Skin of body (tissue), 3 donors: ENCODE measurements at places on chromosomes 3 and 15. TPM values are rescaled to one million over a fixed set of nuclear protein-coding genes. Genes with fewer than 3 reads are reported as not detected.

The TAGLN3 gene
- total RNA-seq: 1.9 TPM

DNA sequence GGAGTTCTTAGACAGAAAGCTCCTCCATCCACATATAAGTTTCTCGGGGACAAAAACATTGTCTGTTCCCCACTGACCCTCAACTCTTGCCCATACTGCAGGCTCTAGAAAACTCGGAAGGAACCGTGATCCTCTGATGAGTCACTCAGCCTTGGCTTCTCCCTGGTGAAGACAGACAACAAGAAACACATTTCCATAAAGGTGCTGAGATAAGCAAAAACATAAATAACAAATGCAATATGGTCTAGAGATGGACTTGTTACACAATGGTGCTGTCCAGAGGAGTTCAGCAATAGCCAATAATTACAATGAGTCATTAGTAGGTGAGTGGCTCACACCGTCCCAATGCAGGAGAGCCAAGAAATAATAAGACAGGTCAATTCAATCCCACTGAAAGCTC lies 43.7 kb downstream of the MAGI1 start:
- DNase-seq: no peak

DNA sequence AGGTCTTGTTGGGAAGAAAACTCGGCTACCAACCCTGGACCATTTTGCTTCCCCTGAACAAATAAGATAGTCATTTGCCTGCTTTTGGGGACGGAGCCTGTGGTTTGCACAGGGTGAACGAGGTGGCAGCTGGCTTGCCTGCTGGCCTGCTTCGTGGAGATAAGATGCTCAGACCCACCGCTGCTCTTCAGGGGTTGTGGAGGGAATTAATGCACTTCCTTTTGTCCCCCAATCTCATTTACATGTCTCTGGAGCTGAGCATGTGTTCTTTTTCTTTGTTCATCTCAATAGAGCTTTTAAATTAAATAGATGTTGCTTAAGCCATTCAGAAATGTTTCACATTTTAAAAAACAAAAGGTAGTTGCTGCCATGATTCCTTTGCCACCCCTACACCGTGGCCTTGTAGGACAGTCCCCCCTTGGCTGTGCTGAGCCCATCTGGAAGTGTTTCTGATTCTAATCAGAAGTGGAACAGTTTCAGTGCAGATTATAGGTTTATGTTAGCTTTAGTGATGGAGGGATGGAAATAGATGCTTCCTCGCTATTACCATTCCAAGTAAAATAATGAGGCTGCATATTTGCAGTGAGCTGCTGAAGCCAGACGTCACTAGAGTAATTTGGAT lies 25.6 kb downstream of the APBA2 start:
- no peak for DNase-seq

GRCh38 chr3:32009101-32009500 lies 27.6 kb downstream of the ZNF860 start:
- DNase-seq: no peak

The PPP1R14D gene
- not detected for total RNA-seq

- no peak for DNase-seq
These were observed 73.4 kb upstream of the HACD2 start for GRCh38 chr3:123658118-123658851.

The TM4SF1 gene
- 191 TPM for total RNA-seq

The TERC gene
- 69.1 TPM for total RNA-seq

DNA sequence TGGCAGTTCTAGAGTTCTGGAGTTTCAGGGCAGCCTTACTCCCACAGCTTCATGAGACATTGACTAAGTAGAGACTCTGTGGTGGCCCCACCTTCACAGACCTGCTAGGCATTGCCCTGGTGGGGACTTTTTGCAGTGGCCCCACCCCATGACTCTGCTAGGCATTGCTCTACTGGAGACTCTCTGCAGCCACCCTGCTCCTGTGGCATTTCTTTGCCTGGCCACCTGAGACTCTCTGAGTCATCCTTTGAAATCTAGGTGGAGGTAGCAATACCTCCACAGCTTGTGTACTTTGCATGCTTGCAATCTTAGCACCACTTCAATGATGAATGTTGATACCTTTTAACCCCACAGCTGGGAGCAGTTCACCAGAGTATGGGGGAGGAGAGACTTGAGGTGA lies 40.6 kb upstream of the DHX36 start:
- DNase-seq: no peak

The GOLGA6D gene
- total RNA-seq: 0.30 TPM

GRCh38 chr3:117722856-117723255 lies 1013.3 kb downstream of the TUSC7 start:
- DNase-seq: no peak

DNA sequence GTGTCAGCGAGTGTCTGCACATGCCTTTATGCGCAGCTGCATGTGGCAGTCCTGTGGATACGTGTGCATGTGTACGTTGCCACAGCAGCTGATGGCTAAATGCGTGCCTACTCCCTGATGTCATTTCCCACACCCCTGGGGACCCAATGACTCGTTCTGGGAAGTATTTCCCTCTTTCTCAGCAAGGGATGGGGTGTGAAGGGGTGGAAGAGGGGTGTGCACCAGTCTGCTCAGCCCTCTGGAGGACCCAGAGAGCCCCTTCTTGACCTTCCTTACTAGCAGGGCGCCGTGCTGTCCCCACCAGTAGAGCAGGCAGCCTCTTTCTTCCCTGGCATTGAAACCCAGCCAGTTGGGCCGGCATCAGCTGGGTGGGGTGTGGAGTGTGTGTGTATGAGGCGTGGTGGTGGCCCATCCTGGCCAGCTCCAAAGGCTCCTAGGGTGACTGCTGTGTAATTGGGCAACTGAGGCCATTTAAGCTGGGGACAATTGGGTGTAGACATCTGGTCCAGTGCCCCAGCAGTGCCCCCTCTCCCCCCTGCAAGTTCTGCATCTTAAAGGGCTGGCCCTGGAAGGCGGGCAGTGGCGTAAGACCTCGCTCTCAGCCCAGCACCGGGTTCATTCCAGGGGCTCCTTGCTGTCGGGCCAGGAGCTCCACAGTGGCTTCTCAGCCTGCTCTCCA lies 19.2 kb downstream of the SNX33 start:
- peak; percentile 98 for DNase-seq

GRCh38 chr3:9769426-9770275 lies at the start of gene CAMK1:
CAMK1 (minus strand) TSS chr3:9769947; CDS start chr3:9767749, 2,198 bp downstream.
- DNase-seq: peak; percentile 29

DNA sequence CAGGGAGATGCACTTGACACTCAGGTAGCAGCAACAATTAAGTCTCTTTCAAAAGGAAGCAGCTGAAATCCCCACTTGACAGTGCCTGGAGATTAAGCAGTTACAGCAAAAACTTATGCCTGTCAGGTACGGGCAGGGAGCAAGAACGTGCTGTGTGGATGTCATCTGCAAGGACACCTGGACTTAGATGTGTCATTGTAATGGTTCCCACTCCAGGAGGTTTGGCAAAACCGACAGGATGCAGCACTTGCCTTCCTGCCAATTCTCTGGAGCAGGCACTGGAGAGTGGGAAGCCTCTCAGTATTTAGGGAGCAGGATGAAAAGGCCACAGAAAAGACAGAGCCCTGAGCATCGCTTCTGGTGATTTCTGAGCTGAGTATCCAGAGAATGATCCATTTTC lies 292.4 kb downstream of the PDCD6IP start:
- no peak for DNase-seq

The PLOD2 gene
- 24.2 TPM for total RNA-seq

- no peak for DNase-seq
These were observed 18.2 kb downstream of the CCR4 start for GRCh38 chr3:32969656-32970055.

- no peak for DNase-seq
These were observed 12.1 kb upstream of the XRN1 start for GRCh38 chr3:142459929-142460328.

The KNG1 gene
- not detected for total RNA-seq

The GPR171 gene
- 0.39 TPM for total RNA-seq

The DAZL gene
- not detected for total RNA-seq

The ST3GAL6 gene
- 11.2 TPM for total RNA-seq

DNA sequence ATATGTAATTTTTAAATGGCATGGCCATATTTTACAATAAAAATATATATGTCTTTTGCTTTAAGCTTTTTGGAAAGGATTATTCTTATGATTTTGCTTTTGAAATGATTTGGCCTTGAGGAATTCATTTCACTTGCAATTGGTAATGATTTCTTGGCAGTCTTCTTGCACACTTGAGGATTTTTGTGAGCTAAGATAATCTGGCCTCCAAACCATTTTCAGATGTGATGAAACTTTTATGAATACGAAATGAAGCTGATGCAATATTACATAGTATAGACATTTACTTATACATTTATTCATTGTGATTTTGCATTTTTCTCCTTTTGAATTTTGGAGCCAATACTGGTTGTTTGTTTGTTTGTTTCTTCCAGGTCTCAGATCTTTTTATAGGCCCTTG lies 6.4 kb upstream of the SH2D7 start:
- peak; percentile 94 for DNase-seq

DNA sequence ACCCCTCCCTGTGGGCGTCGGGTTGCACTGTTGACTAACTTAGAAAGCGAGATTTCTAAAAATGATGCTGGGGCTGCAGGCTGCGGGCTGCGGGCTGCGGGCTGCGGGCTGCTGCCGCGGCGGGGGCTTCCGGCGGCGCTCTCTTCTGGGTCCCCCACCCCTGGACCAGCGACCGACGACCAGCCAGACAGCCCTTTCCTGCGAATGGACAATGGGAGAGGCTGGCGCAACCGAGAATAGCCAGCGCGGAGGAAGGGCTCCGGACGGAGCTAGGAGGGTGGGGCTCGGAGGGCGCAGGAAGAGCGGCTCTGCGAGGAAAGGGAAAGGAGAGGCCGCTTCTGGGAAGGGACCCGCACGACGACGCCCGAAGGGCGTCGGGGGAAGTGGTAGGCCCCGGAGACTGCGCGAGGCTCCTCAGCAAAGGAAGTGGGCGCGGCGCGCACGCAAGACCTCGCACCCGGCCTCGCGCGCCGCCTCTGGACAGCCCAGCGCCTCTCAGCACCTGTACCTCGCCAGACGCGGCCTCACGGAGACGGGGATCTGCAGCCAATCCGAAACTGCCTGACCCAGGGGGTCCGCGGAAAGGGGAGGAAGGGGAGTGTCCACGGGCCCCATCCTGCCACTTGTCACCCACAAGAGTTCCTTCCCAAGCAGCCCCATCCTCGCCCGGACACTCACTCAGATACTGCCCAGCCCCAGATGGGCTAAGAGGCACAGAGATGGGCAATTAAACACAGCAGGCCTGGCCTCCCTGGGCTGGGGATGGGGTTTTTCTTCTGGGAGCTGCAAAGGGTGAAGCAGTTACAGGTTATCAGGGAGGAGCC lies 70.7 kb downstream of the SLC12A8 start:
- no peak for DNase-seq

- no peak for DNase-seq
These were observed 22.6 kb upstream of the RASGRP1 start for GRCh38 chr15:38587214-38587613.

DNA sequence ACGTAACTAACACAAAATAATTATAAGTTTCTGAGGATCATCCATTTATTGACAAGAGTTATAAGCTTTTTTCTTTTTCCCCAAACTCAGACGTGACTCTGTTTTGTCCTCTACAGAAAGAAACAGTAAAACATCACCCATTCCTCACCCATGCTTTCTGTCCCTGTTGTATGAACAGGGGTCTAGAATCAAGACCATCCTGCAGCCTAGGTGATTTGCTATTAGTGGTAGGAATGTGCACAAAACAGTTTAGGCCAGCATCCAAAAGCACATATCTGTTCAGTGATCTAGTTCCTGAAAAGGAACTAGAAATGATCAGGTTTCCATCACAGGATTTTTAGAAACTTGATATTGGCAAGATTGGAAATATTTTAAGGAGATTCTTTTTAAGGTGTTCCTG lies 527.6 kb downstream of the SOX2 start:
- DNase-seq: no peak

GRCh38 chr3:161051856-161052255 lies 53.3 kb downstream of the B3GALNT1 start:
- DNase-seq: no peak

The CIDEC gene
- total RNA-seq: 29.4 TPM

DNA sequence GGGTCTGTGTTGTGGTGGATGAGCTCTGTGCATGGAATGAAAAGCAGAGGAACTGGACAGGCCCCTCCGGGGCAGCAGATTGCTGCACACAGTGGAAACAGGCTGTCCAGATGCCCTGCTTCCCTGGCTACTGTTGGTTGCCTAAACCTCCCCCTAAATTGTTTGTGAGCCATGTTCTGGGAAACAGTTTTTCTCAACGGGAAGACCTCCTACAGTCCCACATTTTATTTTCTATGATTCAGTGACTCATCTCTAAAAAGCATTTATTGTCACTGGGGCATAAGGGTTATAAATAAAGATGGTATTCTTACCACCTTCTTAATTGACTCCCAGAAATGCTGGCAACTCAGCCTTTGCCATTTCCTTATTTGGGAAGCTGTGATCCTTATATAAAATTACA lies 20.3 kb upstream of the PTPN9 start:
- DNase-seq: no peak

The RTP3 gene
- total RNA-seq: not detected

The ADAMTS7 gene
- 6.6 TPM for total RNA-seq

GRCh38 chr3:123048480-123049237 lies 18.2 kb upstream of the PDIA5 start:
- no peak for DNase-seq

The SNX1 gene
- total RNA-seq: 58.2 TPM

- no peak for DNase-seq
These were observed 3.1 kb downstream of the PRRT3 start for GRCh38 chr3:9949115-9949514.

The CRELD1 gene
- 25.8 TPM for total RNA-seq

DNA sequence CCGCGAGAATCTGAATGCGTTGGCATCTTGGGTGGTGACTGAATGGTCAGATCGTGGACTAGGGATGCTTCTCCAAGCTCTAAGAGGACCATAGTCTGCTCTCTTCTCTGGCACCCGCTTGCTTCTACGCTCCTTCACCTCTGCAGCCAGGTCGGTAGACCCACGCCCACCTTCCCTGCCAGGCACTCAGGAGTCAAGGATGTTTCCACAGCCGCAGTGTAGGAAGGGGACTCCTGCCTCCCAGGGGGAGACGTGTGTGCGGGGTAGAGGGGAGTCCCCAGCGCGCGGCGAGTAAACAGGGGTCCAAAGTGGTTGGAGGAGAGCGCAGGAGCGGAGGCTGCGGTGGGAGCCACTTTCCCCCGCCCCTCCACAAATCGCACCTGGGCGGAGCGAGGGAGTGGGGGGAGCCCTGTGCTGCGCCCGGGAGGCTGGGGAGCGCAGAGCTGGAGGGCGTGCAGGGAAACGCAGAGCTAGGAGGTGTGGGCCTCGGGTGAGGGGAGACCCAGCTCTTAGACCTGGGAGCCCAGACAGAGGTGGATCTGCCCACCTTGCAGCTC lies 1.7 kb downstream of the LRRC3B start:
- DNase-seq: no peak

GRCh38 chr3:54967731-54968161 lies 39.9 kb upstream of the LRTM1 start:
- DNase-seq: no peak

The SLC6A11 gene
- 0.49 TPM for total RNA-seq

DNA sequence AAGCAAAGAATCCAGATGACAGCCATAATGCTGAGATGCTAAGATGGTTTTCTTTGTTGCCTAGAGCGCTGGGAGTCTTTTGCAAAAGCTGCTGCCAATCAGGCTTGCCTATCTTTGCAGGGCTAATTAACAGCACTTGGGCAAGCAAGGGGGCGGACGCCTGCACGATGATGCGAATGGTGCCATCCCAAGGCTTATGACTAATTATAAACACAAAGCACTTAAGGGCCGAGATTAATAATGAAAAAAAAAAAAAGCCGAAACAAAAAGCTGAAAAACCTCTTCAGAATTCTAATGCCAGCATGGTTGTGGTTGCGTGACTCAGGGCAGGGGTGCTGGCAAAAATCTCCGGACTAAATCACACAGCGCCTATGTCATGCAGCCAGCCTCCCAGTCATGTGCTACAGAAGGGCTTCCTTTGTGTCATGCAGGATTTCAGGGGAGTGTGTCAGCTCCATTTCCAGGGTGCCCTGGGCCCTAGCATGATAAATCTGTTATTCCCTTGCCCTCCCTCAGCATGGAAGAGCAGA lies 185.0 kb upstream of the ANKRD28 start:
- peak; percentile 14 for DNase-seq

The CKMT1A gene
- 7.1 TPM for total RNA-seq
